Upper lobe of right lung (tissue), 1 donor: ENCODE measurements at places on chromosomes 7 and 10.

DNA sequence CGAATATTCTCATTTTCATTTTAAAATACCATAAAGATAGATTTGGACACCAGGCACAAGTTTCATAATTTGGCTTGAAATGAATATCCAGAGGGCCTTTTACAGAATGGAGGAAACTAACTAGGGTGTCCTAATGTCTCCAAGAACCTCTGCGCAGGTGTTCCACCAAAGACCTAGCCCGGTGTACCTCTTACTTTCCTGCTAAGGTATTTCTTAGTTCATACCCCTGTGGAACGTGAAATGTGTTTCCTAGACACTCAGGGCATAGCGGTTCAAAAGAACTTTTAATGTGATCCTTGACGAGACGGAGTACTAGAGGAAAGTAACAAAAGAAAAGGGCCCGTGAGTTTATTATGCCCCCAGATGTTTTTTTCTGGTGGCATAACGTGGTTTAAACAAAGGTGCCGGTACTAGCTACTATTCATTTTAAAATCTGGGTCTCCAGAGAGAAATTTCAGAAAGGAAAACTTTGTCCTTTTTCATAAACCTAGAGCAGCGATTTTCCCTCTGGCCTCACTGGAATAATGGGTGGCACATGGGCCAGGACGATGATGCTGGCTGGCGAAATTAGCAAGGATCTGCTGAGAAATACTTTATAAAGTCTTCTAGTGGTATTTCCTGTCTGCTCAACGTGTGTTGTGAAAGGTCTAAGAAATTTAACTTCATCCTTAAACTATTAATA is 1.4 kb downstream of the APBB1IP start:
- DNase-seq: no peak

GRCh38 chr10:60384011-60384410 is 5.7 kb downstream of the ANK3 start:
- DNase-seq: no peak

DNA sequence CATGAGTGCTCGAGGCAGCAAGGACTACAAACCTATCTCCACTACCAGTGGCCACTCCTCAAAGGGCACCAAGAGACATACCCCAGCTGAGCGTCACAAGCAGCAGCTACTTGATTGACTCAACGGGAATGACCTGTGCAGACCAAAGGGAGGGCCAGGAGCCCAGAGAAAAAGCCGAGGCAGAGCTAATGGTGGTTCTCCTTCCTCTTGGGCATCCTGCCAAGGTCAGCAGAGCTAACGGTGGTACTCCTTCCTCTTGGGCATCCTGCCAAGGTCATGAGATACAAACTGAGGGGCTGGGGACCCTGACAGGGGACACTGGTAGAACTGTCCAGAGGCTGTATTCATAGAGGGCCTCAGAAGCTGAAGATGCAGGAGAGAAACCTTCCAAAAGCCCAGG is 60.4 kb downstream of the FAM53B start:
- DNase-seq: no peak

DNA sequence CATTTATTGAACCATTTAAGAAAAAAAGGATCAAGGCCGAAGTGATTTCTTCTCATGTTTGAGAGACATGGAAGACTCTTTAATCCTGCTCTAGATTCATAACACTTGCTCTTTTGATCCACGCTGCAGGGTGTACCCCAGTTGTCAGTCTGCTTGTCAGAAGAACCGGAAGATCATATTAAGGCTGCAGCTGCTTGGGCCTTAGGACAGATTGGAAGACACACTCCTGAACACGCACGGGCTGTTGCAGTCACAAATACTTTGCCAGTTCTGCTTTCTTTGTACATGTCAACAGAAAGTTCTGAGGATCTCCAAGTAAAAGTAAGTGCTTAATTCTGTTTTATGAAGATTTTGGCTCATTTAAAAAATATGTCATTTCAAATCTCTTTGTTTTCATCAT is 46.3 kb downstream of the SPAG6 start:
- DNase-seq: no peak

DNA sequence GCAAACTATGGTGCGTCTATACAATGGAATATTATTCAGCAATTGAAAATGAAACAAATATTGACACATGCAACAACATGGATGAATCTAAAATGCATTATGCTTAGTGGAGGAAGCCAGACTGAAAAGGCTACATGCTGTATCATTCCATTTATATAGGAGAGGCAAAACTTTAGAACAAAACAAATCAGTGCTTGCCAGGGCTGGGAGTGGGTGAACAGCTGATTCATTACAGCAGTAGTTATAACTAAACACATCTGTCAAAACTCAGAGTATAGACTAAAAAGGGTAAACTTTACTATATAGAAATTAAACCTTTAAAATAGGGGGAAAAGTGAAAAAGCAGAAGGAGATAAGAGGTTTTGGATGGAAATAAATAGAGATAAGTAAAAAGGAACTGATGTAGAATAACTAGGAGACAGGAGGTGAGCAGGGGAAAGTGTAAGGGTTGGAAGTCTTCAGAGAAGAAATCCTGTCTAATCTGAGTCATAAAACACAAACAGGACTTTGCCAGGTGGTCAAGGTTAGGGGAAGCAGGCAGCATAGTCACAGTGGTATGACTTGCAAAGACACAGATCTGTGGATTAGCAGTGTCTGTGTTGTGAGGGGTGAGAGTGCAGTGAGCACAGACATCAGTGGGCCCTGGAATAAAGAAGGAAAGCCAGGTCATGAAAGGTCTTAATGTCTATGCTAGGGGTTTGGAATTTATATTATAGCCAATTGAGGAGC is 349.8 kb downstream of the PHTF2 start:
- no peak for DNase-seq

DNA sequence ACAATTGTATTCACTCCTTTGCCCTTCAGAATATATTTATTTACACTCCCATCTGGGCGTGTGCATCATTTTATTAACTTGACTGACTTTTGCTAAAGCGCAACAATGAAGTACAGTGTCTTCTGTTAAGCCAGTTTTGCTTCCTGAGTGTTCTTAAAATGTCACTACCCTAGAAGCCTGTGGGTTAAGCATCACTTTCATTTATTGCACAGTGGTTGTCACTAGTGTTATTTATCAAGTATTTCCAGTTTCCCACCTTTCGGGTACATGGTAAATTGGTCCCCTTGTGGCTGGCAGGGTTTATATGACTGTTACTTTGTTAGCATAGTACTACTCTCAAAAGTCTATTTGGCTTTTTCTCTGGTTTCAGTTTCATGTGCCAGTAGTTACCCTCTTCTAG is 3.3 kb downstream of the HILPDA start:
- DNase-seq: no peak

DNA sequence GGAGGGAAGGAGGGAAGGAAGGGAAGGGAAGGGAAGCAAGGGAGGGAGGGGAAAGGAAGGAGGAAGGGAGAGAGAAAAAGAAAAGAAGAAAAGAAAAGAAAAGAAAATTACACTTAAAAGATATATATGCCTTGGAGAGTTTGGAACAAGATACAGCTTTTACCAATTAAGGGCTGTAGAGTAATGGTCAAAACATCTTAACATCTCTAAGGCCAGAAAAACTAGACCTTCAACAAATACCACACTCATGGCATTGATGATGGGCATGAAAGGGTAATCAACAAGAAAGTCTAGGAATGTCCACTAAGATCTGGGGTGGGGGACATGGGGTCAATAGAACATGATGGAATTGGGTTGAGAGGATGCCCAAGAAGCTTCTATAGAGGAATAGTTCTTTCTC is 74.5 kb downstream of the CREB3L2 start:
- no peak for DNase-seq

DNA sequence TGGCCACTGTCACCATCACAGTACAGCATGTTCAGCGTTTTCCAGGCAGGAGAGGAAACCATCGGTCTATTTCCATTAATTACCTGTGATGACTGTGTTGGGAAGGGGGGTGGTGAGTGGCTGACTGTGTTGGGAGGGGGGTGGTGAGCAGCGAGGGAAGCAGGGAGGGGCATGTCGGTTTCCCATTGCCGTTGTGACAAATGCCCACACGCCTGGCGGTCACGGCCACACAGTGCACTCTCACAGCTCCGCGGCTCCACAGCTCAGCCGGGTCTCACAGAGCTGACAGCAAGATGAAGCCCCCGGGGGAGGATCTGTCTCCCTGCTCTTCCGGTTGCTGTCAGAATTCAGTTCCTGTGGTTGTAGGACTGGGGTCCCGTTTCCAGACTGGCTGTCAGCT is 39.0 kb downstream of the AP5Z1 start:
- DNase-seq: no peak

GRCh38 chr7:81791568-81792518 is 22.0 kb upstream of the HGF start:
- DNase-seq: no peak

GRCh38 chr7:35975851-35976454 is 175.1 kb downstream of the SEPTIN7 start:
- no peak for DNase-seq

DNA sequence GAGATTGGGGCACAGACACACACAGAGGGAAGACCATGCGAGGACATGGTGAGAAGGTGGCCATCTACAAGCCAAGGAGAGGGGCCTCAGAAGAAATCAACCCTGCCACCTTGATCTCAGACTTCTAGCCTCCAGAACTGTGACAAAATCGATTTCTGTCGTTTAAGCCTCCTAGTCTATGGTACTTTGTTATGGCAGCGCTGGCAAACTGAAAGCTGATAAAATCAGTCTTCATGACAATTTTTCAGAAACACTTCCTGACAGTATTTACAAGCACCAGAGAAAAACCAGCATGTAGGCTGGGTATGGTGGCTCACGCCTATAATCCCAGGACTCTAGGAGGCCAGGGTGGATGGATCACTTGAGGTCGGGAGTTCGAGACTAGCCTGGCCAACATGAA is 4.2 kb downstream of the PARP12 start:
- no peak for DNase-seq

DNA sequence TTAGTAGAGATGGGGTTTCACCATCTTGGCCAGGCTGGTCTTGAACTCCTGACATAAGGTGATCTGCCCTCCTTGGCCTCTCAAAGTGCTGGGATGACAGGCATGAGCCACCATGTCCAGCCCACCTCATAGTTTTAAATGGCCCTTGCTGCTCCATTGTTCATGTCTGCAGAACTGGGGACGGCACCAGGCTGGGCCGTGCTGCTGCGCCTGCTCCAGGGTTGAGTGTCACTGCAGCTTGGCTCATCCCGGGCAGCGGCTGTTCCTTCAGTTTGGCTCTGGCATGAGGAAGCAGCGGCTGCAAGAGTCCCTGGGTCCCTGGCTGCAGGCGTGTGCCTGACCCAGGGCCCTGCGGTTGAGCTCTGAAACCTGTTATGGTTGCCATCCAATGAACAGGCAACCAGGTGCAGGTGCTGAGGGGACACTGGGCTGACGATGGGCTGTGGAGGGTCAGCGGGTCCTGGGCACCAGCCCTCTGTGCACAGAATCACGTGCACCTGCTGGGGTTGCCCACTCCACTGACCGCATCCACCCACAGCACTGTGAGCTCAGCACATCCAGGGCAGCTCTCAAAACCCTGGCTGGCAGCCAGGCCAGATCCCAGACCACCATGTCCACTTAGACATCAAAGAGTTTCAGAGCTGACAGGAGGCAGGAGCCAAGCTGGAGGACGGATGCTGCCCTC is 70.2 kb upstream of the PPP2R2D start:
- peak; percentile 54 for DNase-seq

- no peak for DNase-seq
Measured at GRCh38 chr7:150748376-150748775, 11.2 kb downstream of the GIMAP5 start.

DNA sequence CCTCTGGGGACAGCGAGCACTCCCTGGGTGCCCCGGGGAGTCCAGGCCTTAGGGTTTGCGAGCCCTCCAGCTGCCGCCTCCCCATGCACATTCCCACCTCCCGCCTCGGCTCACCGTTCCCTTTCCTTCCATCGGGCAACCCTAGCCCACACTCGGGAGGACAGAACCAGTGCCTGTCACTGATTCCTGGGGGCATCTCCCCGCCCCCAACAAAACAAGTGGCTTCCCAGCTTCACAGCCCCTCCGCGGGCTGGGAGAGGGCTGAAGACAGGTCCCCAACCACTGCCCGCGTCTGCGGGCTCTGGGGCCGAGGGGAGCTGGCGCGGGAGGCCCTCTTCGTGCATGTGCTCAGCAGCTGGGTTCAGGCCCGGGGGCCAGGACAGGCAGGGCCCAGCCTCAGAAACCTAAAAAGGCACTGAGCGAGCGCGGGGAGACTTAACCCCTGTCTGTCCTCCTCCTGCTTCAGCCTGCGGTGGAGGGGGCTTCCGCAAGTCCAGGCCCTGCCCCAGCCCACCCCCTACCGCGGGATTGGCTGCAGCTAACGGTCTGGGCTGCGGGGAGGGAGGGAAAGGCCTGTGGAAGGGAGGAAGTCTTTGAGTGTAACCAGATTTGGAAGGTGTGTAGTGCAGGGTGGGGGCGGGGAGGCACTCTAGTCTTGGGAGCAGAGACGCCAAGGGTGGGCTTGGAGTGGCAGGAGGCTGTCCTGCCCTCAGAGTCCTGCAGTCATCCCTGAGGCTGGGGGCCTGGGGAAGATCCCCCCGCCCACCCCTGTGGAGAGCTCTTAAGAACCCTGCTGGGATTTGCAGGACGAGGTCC is 1.2 kb downstream of the FLNC start:
- no peak for DNase-seq

- DNase-seq: no peak
Measured at GRCh38 chr7:91609525-91609924, 271.0 kb downstream of the MTERF1 start.

- DNase-seq: no peak
Measured at GRCh38 chr7:55514546-55515265, 57.6 kb downstream of the VOPP1 start.

GRCh38 chr10:126576336-126576735 is 94.2 kb downstream of the C10orf90 start:
- DNase-seq: no peak

- DNase-seq: no peak
Measured at GRCh38 chr7:83827036-83827435, 178.1 kb upstream of the SEMA3E start.

DNA sequence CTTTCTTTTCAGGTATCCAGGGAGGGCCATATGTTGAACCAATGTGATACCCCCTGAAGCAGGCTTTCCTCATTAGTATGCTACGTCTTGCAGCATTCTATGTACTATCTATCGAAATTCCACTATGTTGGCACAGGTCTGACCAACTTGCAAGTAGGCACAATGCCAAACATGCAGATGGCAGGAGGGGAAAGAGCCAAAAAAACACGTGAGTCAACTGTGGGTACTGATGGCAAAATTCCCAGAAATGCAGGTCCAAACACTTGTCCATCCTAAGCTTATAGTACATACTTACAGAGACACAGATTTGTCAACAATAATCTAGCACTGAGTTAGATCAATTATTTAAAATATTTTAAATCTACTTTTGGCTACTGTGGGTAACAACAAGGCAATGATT is 394.9 kb downstream of the DGKB start:
- no peak for DNase-seq
